ENCODE measurements at places on chromosomes 2 and 18.

DNA sequence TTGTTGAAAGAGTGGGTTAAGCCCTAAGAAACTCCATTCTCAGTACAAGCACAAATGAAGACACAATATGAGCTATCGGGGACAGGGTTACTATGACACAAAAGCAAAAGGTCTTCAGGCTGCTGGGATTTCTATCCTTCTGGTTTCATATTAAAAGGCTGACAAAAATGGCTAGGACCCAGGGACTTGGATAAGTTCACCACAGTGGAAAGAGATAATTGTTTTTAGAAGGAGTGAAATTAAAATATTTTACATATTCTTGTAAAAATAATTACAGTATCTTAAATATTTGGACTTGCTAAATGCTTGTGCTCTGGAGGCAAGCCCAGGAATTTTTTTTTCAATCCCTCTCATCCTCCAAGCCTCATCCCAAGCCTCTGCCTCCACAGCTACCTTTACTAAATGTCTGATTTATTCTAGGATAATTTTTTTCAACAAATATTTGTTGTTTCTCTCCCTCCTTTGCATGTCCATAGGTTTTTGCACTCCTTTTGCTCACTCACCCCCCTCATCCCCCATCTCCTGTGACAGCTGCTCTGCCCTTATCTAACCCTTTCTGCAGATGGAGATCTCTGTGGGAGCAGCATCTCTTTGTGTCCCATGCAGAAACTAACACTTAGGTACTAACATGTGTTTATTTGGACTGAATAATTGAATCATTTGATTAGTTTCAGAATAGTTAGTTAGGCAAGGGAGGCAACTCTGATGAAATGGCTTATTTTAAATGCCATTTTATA, 47.8 kb upstream of the NABP1 start:
- no peak for DNase-seq

- no peak for DNase-seq
These were observed 175.9 kb upstream of the KLHL29 start for GRCh38 chr2:23209059-23209458.

DNA sequence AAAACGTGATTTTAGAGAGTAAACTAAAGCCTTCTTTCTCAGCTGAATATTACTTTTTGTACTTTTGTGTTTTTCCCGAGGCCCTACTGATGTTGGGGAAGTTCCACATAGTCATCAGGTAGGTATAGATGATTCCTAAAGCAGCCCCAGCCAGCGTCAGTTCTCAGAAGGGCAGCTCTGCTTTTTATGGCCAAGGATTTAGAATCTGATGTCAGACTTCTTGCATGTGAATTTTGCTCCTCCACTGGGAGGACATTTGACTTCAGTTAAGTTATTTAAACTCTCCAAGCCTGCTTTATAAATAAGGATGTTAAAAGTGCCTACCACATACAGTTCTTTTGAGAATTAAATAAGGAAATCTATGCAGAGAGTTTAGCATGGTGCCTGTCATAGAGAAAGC, 130.8 kb downstream of the NCKAP5 start:
- no peak for DNase-seq

- DNase-seq = no peak
These were observed 23.5 kb downstream of the ROCK2 start for GRCh38 chr2:11320698-11321492.

DNA sequence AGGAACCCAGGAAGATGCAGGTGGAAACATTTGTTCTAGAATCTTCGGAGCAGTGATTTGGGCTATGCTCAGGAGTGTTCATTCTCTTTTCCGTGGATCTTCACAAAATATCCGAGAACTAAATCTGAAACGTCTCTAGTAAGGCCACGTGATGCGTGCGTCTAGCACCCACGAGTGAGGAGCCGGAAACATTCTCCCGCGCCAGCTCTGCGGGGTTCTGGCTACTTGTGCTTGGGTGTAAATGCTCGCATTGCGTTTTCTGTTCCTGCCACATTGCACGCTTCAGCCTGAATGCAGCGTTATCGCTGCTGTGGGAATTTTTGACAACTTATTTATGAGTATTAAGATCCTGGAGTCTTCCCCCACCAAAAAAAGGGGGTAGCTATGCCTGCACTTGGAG, 71.4 kb downstream of the KLHL29 start:
- no peak for DNase-seq

DNA sequence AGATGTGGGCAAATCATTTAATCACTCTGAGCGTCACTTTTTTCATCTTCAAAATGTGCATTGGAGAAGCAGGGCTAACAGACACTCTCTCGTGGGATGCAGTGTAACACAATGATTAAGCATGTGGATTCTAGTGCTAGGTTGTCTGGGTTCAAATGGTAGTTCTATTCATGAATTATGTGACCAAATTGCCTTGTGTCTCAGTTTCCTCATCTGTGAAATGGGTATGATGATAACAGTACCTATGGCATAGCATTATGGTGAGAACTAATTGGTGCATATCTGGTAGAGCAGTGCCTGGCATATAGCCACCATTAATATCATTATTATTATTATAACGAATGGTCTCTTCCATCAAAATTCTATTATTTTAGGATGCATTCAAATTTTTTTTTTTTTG, 142.4 kb upstream of the SIX3 start:
- no peak for DNase-seq

DNA sequence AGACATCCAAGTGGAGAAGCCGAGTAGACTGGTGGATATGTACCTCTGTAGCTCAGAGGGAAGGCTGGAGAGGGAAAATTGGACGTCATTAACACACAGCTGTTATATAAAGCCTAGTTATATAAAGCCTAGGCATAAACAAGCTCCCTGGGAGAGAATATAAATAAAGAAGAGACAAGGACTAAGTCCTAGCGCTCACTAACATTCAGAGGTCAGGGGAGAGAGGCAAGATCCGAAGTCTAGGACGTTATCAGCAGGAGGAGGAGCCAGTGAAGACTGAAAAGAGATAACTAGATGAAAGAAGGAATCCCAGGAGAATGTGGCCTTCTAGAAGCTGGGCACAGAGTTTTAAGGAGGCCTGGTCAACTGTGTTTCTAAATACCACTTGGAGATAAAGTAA, 55.3 kb downstream of the NOL10 start:
- no peak for DNase-seq

DNA sequence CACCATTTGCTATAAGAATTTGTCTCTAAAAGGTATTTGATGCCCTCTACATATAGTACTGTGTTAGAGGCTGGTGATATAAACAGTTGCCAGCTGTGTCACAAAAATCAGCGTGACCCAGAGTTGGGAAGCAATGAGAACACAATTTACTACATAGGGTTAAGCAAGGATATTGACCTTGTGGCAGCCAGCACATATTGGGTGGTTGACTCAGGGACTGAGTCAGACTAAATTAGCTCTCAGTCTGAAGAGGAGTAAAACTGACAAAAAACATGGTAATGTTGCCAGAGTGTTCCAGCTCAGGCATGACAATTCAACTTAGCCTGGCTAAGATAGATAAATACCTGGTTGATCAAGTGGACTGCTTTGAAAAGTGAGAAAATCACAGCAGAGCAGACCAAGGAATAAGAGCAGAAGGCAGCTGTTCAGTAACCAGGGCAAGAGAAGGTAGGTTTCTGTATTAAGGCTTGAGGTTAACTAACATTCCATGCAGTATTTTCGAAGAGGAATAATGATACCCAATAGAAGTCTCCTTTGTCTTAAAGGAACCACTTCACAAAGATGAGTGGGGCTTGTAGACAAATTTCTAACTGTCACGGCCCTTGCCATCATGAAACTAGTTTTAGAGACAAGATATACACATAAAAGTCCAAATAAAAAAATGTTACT, 108.2 kb upstream of the ERBB4 start:
- DNase-seq = no peak
